Heart right ventricle (tissue), 16 donors: ENCODE measurements at places on chromosomes 5 and 9. TPM values are rescaled to one million over a fixed set of nuclear protein-coding genes. Genes with fewer than 3 reads are reported as not detected.

- no peaks in the 10 kb centered on the region for H3K36me3 ChIP-seq
- no peak overlapping the region for H3K4me3 ChIP-seq
- H3K27ac ChIP-seq, result no peak overlapping the region
- H3K27me3 ChIP-seq, result no peaks in the 10 kb centered on the region
Observed at GRCh38 chr9:72185561-72185960, 36.3 kb downstream of the GDA start.

Gene MCTP1
- 5.8 TPM for total RNA-seq

DNA sequence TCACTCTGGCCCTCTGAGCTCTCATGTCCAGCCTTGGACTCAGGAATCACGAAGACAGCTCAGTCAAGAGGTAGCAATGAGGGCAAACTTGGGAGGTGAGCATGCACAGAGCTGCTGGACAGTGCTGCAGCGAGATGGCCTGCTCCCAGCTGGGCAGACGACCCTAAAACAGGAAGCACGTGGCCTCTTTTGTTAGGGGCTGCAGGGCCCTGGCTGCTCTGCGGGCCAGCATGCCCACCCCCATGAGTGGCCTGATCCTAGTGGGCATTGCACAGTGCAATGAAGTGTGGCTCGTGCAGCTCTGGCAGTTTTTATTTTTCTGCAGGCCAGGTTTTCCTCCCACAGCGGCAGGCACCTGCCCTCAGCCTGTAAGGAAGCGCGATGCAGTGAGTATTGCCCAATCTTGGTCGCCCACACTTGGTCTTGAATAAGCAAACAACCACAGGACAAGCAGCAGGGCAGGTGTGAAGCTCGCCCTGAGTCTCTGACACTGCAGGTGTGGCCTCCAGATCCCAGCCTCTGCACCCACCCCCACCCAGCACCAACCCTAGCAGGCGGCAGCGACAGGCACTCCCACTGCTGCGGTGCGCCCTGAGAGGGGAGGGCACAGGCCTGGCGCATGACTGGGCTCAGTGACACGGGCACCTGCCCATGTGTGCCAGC is 60.8 kb downstream of the SEMA4D start:
- H3K36me3 ChIP-seq, result no peaks in the 10 kb centered on the region
- H3K4me1 ChIP-seq, result no peaks in the 10 kb centered on the region
- H3K27ac ChIP-seq, result no peak overlapping the region
- no peak overlapping the region for H3K4me3 ChIP-seq
- H3K27me3 ChIP-seq, result no peaks in the 10 kb centered on the region

DNA sequence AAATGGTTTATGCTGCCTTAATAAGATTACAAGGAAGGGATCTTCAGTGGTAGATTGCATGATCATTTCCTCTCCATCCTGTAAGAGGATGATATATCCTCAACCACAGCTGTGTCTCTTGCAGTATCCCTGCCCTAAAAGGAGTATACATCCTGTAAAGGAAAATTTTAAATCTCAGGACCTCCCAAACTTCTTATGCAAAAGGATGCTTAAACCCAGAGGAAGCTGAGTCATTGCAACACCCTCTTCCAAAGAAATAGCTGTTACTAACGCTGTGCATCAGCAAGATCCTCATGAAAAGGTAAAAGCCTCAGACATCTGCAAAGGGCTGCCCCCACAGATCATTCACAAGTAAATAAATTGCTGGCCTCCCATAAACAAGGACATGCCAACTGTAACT is 599.0 kb downstream of the PRELID2 start:
- no peaks in the 10 kb centered on the region for H3K4me1 ChIP-seq
- H3K36me3 ChIP-seq, result no peaks in the 10 kb centered on the region

DNA sequence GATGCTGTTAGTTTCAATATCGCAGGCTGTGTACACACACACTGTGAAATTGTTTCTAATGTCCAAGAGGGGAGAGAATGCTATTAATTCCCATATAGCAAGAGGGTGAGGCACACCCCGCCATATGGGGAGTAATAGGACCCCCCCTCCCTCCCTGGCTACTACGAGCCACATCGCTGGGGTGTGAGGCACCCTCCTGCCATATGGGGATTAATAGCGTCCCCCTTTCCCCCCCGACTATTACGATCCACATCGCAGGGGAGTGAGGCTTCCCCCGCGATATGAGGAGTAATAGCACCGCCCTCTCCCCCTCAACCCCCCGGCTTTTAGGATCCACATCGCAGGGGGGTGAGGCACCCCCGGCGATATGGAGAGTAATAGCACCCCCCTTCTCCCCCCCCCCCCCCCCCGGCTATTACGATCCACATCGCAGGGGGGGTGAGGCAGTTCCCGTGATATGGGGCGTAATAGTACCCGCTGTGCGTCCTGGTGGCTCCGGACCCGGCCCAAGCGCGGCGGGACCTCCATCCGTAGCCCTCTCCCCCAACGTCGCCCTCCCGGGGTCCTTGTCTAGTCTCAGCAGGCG is 494 bp upstream of the STK32A start:
- H3K36me3 ChIP-seq, result no peaks in the 10 kb centered on the region
- H3K27ac ChIP-seq, result no peak overlapping the region
- H3K27me3 ChIP-seq, result peaks cover 19% of the 10 kb centered on the region
- peak overlapping the region; percentile 63 for H3K4me3 ChIP-seq
- peaks cover 11% of the 10 kb centered on the region for H3K4me1 ChIP-seq
- no peak for DNase-seq

- peaks cover 13% of the 10 kb centered on the region for H3K4me1 ChIP-seq
- peak overlapping the region; percentile 80 for H3K27ac ChIP-seq
Observed at GRCh38 chr5:91189480-91190313, 193.4 kb downstream of the ARRDC3 start.

DNA sequence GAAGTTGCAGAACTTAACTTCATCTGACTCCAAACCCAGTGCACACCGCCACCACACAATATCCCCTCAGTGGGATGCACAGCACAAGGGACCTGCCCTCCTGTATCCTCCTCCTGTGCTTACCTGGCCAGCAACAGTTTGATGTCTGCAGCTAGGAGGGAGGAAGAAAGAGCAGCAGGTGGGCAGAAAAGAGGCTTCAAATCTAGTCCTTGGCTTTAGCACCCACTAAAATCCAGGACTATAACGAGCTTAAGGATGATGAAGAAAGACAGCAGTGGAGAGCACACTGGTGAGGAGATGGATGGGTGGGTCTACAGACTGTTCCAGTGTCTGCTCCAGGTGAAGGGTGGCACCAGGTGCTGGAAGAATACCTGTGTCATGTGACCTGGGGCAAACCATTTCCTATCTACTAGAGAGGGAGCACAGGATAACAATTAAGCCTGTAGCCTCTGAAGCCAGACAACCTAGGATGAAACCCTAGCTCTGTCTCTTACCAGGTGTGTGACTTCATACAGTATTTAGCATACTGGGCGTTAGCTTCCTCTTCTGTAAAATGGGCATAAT is 100.0 kb downstream of the SH3TC2 start:
- H3K4me3 ChIP-seq, result no peak overlapping the region
- no peak for DNase-seq
- no peaks in the 10 kb centered on the region for H3K36me3 ChIP-seq
- H3K4me1 ChIP-seq, result peaks cover 34% of the 10 kb centered on the region
- H3K27me3 ChIP-seq, result no peaks in the 10 kb centered on the region

- no peak overlapping the region for H3K27ac ChIP-seq
- H3K4me1 ChIP-seq, result no peaks in the 10 kb centered on the region
- H3K4me3 ChIP-seq, result no peak overlapping the region
- DNase-seq, result no peak
Observed at GRCh38 chr5:89498699-89499098, 615.7 kb upstream of the MEF2C start.

Gene SOHLH1
- not detected for total RNA-seq

GRCh38 chr9:16720386-16720785 is 150.1 kb downstream of the BNC2 start:
- H3K27me3 ChIP-seq, result peaks cover 12% of the 10 kb centered on the region
- no peak for DNase-seq
- no peak overlapping the region for H3K4me3 ChIP-seq
- H3K27ac ChIP-seq, result no peak overlapping the region

Gene FANCC
- 6.5 TPM for total RNA-seq

- no peak overlapping the region for H3K27ac ChIP-seq
- DNase-seq, result no peak
- H3K4me3 ChIP-seq, result no peak overlapping the region
- H3K27me3 ChIP-seq, result peaks cover 14% of the 10 kb centered on the region
- H3K36me3 ChIP-seq, result no peaks in the 10 kb centered on the region
- no peaks in the 10 kb centered on the region for H3K4me1 ChIP-seq
Observed at GRCh38 chr9:132200706-132201105, 38.8 kb downstream of the NTNG2 start.

- H3K4me3 ChIP-seq, result no peak overlapping the region
- H3K4me1 ChIP-seq, result peaks cover 56% of the 10 kb centered on the region
- H3K36me3 ChIP-seq, result no peaks in the 10 kb centered on the region
- peak overlapping the region; percentile 87 for H3K27ac ChIP-seq
Observed at GRCh38 chr9:72579880-72580550, 58.6 kb downstream of the TMC1 start.

GRCh38 chr5:159788835-159789331 is 127.4 kb upstream of the ADRA1B start:
- no peak for DNase-seq
- no peaks in the 10 kb centered on the region for H3K4me1 ChIP-seq
- H3K4me3 ChIP-seq, result no peak overlapping the region
- H3K27ac ChIP-seq, result no peak overlapping the region

- H3K27me3 ChIP-seq, result no peaks in the 10 kb centered on the region
- DNase-seq, result no peak
- H3K4me3 ChIP-seq, result no peak overlapping the region
Observed at GRCh38 chr5:56183506-56183905, 49.6 kb downstream of the ANKRD55 start.

DNA sequence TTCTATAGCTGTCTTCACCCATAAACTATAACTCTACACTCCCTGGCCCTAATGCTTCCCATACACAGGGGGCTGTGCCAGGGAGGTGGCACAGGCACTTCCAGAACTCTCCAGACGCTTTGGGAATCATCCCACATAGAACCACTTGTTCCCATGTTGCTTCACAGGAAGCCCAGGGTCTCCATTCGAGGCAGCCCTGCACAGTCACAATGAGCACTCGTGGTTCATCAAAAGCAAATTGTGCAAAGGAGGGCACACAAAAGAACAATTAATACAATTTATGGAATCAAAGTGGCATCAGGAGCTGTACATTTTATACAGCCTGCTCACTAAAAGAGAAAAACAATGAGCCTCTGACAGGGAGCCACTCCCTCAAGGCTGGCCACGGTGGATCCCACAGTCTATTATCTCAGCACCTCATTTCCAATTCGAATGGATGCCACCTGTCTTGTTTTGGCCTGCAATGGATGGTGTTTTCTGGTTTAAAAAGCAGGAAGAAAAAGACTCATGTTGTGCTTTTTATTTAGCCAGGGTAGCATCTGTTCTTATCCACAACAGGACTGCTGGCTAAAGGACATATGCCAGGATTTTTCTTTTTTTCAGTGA is 354.8 kb downstream of the ENC1 start:
- H3K4me3 ChIP-seq, result no peak overlapping the region
- peaks cover 10% of the 10 kb centered on the region for H3K4me1 ChIP-seq
- H3K27ac ChIP-seq, result no peak overlapping the region
- no peaks in the 10 kb centered on the region for H3K27me3 ChIP-seq
- no peak for DNase-seq

DNA sequence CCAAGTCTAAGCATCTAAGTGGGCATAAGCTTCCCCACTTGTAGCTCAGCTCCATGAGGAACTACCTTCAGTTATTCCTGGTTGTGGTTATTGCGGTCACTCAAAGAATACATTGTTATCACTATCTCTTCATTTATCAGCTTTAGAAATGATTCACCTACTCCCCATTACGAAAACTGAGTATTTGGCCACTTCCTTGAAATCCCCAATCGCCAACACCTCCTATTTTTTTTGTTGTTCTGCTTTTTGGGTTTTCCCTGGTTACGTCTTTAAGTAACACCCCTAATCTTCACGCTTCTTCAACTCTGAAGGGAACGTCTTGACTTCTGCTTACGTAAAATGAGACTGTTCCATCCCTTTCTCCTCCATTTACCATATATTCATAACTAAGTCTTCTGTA is 20.7 kb downstream of the MAPK9 start:
- H3K36me3 ChIP-seq, result peaks cover 84% of the 10 kb centered on the region
- H3K4me3 ChIP-seq, result no peak overlapping the region
- no peak for DNase-seq

Gene WDR31
- total RNA-seq, result 13.6 TPM

- no peak overlapping the region for H3K27ac ChIP-seq
- no peaks in the 10 kb centered on the region for H3K36me3 ChIP-seq
- H3K4me3 ChIP-seq, result no peak overlapping the region
Observed at GRCh38 chr9:70136632-70137031, 93.0 kb downstream of the MAMDC2 start.

Gene ZFR
- total RNA-seq, result 64.7 TPM

- H3K36me3 ChIP-seq, result no peaks in the 10 kb centered on the region
- H3K4me3 ChIP-seq, result no peak overlapping the region
- no peak for DNase-seq
Observed at GRCh38 chr5:179963375-179963774, 55.7 kb upstream of the TBC1D9B start.

DNA sequence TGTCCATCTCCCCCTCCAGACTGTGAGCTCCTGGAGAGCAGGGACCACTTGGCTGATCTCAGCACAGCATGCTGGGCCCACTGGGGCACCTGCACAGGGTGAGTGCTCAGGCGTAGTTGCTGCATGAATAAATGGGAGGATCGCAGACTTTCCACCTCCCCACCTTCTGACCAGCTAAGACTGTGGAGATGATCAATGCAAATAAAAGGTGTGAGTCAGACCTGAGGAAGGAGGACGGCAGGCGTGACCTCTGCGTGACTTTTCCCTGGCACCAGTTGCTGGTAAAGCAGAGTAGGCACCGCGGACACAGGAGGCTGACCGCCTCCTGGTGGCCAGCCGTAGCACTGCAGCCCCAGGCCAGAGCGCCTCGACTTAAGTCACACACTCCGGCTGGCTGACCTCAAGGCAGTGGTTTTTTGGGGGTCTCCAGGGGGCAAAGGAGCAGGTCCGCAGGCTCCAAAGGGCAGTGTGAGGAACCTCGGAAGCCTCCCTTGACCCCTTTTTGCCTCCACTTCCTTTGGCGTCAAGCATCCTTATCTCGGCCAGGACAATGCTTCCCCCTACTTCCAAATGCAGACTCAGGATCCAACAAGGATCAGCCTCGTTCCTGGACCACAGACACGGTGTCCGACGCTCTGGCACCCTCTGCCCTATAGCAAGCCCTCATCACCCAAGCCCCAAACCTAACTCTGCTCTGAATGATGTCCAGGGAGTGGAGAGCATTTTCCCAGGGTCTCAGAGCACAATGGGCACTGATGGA is 12.7 kb upstream of the TDRD7 start:
- peak; percentile 67 for DNase-seq
- H3K4me1 ChIP-seq, result no peaks in the 10 kb centered on the region
- H3K36me3 ChIP-seq, result no peaks in the 10 kb centered on the region

Gene TESK1
- total RNA-seq, result 20.5 TPM

- no peak overlapping the region for H3K27ac ChIP-seq
- peaks cover 28% of the 10 kb centered on the region for H3K4me1 ChIP-seq
- no peaks in the 10 kb centered on the region for H3K27me3 ChIP-seq
- no peak overlapping the region for H3K4me3 ChIP-seq
Observed at GRCh38 chr9:116646661-116647514, 40.2 kb upstream of the TRIM32 start.

Gene NR6A1
- 1.3 TPM for total RNA-seq
